Fibroblast of skin of scalp (primary cell): ENCODE measurements at places on chromosomes 3 and 15.
A peak's percentile ranks its signal among the peaks of the same experiment; 100 is the strongest.

- no peak for DNase-seq
These were observed 203.9 kb downstream of the MBNL1 start for GRCh38 chr3:152472672-152472954.

- DNase-seq, result no peak
These were observed 72.8 kb upstream of the IQSEC1 start for GRCh38 chr3:13145826-13146642.

GRCh38 chr15:68548364-68548763, 30.4 kb upstream of the CORO2B start:
- no peak for DNase-seq

- DNase-seq, result peak; percentile 56
These were observed 1.7 kb downstream of the MEIS2 start for GRCh38 chr15:37098468-37099318.

DNA sequence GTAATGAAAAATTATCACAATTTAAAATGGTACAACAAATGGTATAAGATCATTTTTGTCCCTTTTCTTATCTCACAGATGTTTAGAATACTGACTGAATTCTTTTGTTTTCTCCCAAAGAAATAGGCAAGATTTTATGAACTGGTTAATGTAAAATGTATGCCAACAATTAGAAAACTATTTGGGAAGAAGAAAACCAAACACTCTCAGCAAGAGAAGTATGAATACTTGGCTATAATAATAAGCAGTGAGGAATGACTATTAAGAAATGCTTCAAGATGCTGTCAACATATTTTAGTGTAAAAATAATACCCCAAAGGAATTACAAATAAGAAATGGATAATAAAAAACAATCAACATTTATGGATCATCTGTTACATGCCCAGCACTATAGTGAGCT, 18.5 kb downstream of the SHQ1 start:
- DNase-seq, result peak; percentile 79

- DNase-seq, result no peak
These were observed 38.5 kb upstream of the C15orf39 start for GRCh38 chr15:75163150-75163564.

- no peak for DNase-seq
These were observed 25.0 kb downstream of the MAP6D1 start for GRCh38 chr3:183800243-183800863.

GRCh38 chr3:128788268-128788869, 62.4 kb downstream of the RAB7A start:
- DNase-seq, result no peak

DNA sequence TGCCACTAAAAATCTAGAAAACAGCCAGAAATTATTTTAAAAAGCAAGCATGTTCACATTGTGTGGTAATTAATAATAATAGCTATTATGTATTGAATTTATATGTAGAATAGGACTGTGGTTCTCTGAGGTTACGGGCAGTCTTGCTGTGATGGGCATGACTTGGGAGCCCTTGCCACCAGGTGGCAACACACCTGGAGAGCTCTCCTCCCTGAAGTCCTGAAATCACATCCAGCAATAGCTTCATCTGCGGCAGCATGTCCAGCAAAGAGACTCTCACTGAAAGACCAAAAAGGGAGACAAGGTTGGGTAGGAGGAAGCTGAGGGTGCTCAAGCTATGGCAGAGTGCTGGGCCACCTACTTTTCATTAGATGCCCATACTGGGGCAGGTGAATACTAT, 206.8 kb upstream of the IL12A start:
- no peak for DNase-seq

- DNase-seq, result no peak
These were observed 215.9 kb downstream of the MEIS2 start for GRCh38 chr15:36884518-36884875.

DNA sequence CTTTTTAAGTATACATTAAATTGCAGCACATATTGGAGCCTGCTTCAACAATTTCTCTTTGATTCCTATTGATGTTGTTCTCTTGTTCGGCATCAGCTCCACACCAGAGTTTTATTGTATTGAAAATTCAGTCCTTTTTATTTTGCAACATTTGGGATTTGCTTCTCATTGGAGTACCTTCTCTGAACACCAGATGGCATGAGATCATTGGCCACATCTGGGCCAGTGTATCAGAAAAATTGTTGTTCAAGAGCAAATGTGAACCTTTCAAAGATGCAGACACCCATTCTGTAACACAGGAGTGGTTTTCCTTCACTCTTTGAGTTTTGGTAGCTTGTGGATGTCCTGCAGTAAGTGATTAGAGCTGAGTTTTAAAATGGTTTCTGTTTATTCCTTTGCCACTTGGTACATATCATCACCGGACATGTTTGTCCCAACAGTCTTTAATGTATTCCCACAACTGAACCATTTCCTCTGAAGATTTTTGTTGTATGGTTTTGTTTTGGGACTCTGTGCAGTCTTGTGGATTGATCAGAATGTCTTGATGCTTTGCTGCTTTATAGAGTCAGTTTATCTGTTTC, 96.1 kb downstream of the MCTP2 start:
- peak; percentile 40 for DNase-seq

DNA sequence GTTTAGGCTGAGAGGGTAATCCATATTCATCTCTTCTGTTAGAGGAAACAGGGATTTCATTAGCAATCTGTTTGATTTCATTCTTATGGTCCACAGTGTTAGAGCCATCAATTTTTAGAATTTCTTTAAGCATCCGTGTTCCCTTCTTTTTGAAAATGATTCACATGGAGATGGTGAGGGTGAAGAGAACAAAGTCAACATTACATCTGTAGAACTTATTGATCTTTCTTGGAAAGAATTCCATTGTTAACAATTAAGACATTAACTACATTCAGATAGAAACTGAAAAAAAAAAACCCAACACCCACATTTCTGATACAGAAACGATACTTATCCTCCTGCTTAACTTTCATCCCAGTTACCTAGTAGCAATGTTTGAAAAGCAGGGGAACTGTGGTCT, 107.0 kb upstream of the GK5 start:
- no peak for DNase-seq

GRCh38 chr15:27119695-27120266, 148.8 kb downstream of the GABRG3 start:
- no peak for DNase-seq

DNA sequence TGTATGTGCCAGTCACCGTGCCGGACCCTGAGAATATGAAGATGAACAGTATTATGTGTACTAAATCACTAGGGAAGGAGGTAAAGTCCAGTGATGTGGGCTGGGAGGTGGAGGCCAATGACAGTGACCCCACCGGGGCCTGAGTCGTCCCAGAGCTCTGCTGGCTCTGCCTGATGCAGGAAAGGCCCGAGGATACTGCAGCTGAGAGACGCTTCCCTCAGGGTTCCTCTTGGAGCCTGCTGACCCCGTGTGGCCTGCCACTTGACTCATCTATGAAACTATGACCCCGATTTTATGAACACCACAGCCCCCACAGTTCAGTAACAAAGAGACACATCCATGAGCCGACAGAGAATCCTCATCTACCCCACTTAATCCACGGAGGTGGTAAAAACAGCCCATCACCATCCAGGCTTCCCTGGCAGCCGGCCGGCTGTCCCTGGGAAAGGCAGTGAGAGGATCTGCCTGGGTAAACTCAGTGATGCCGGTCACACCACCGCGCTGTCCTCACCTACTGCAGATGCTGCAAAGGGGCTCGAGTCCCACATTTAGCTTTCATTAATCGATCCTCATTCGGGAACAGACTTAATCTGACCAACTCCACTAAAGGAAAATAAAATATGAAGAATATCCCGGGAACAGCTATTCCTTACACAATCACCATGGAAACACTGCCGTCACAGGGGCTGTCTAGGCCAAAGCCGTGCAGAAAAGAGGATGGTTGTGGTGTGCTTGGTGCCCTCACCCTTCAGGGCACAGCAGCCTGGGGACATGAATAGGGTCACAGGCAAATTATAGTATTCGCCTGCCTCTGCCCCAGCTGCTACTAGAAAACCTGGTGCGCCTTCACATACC, 82.9 kb downstream of the ARRDC4 start:
- no peak for DNase-seq

DNA sequence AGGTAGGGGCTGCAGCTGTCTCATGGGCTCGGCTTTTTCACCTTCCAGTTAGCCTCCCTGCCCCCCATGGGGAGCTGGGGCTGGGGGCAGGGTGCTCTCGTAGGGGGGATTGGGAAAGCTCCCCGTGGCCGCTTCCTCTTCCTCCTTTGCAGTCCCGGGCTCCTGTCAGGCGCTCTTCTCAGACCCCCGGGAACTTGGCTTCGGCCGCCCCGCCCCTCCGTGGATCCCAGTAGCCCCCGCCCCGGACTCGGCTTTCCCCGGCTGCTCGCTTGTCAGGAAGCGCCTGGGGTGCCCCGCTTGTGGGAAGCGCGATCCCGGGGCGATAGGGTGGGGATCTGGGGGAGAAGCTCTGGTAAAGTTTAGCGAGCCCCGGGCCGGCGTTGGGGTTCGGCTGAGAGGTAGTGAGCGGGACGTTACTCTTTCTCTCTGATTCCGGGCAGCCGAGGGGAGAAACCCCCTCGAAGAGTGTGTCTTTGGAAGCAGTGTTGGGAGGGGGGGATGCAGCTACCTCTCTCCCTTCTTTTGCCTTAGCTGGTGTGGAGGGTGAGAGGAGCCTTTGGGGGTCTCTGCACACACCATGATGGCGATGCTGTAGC, 611 bp downstream of the PIAS1 start:
- peak; percentile 41 for DNase-seq

- peak; percentile 76 for DNase-seq
These were observed 74.8 kb downstream of the IL20RB start for GRCh38 chr3:137032465-137033120.

- peak; percentile 95 for DNase-seq
These were observed 105.1 kb upstream of the GALNT15 start for GRCh38 chr3:16069149-16069922.

DNA sequence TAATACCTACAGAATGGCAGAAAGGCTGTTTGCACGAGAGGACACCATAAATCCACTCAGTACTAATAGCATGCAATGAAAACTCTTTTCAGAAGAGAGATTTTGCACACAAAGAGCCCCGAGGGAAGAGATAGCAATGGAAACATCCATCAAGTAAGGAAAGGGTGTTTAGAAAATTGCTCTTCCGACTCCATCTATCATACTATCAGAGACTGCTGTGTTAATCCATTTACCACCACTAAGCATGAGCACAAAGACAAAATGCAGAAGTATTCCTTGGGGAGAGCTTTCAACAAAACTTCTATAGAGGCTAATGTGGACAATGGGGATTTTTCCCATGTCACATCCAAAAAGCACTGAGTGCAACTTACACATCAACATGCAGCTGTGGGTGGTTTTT, 72.1 kb upstream of the PLAAT1 start:
- DNase-seq, result no peak

GRCh38 chr3:104696470-104696869, 670.2 kb upstream of the ALCAM start:
- no peak for DNase-seq

DNA sequence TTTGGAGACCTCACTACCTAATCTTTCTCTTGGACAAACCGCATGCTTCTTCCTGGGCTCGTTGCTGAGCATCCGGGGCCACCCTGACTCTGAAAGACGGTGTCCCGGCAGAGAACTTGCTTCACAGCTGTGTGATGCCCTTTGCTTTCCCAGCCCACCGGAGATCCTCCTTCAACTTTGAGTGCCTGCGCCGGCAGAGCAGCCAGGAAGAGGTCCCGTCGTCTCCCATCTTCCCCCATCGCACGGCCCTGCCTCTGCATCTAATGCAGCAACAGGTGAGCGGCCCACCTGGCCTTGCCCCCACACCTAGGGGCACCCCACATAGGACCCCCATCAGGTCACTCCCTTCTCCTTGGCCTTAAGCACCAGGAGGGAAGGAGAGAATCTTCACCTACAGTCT, 37.7 kb downstream of the CHDH start:
- no peak for DNase-seq

- no peak for DNase-seq
These were observed 1.3 kb downstream of the MESD start for GRCh38 chr15:80988148-80988796.

DNA sequence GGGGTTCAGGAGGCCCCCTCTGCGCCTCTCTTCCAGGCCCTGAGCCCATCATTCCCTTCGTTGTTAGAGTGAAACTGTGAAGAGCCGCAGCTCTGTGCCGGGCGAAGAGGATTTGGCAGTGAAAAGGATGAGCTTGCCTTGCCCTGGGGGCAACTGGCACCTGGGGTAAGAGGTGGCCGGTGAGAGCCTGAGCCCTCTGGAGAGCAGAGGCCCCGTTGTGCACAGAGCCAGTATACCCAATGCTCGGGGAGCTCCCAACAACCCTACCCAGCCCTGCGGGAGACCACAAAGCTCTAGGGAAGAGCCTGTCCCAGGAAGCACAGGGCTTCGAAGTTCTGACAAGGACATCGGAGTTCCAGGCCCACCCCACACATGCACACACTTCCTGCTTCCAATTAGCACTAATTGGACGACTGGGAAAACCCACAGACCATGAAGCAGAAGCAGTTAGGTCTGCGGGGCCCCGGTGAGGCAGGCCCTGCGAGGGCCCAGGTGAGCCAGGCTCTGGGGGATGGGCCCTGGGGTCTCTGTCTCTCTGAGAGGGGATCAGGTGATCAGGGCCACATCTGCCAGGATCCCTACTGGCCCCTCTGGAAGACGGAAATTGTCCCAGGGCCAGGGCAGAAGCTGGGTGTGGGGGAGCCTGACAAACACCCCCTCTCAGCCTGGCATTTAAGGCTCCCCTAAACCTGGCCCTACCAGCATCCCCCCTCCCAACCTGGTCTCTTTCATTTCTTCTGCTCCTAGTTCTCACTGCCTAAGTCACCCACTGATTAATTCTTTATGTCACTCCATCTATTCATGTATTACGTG, 27.9 kb upstream of the SFMBT1 start:
- no peak for DNase-seq

- DNase-seq, result no peak
These were observed 47.6 kb downstream of the CTDSPL start for GRCh38 chr3:37909067-37909911.

DNA sequence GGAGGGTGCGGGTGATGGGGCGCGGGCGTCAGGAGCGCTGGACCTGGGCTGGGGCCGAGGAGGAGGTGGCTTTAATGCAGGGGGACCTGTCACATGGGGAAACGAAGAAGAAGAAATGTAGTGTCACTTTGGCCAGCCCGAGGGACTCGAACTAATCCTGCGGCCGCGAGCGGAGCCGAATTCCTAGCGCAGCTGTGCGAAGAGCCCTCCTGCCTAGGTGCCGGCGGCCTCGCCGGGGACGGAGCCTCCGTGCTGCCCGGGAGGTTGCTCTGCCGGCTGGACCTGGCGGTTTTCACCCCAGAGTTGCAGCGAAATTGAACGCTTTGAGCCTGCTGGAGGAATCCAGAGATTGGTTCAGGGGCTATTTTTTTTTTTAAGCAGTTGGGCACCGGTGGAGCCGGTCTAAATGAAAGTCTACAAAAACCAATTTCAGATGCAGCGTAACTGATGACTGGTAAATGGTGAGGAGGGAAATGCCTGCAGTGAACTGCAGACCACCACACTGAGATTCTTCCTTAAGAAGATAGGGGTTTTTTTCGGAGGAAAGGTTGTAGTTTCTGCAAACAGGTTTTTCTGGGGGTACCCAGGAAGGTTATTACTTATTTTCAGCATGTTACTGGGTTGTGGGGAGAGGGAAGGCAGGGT, 662 bp downstream of the TMEM108 start:
- no peak for DNase-seq

- DNase-seq, result no peak
These were observed 185.1 kb upstream of the UBE2E1 start for GRCh38 chr3:23620638-23621015.

- peak; percentile 35 for DNase-seq
These were observed 11.5 kb upstream of the MB21D2 start for GRCh38 chr3:192929146-192929545.

GRCh38 chr15:85755471-85755870, 39.3 kb downstream of the KLHL25 start:
- no peak for DNase-seq

GRCh38 chr15:57485869-57486268, 105.8 kb upstream of the MYZAP start:
- DNase-seq, result peak; percentile 69

- DNase-seq, result no peak
These were observed 21.0 kb upstream of the POLR2M start for GRCh38 chr15:57685306-57686095.
